ENCODE measurements at places on chromosomes 3 and 15.
A peak's percentile ranks its signal among the peaks of the same experiment; 100 is the strongest.

DNA sequence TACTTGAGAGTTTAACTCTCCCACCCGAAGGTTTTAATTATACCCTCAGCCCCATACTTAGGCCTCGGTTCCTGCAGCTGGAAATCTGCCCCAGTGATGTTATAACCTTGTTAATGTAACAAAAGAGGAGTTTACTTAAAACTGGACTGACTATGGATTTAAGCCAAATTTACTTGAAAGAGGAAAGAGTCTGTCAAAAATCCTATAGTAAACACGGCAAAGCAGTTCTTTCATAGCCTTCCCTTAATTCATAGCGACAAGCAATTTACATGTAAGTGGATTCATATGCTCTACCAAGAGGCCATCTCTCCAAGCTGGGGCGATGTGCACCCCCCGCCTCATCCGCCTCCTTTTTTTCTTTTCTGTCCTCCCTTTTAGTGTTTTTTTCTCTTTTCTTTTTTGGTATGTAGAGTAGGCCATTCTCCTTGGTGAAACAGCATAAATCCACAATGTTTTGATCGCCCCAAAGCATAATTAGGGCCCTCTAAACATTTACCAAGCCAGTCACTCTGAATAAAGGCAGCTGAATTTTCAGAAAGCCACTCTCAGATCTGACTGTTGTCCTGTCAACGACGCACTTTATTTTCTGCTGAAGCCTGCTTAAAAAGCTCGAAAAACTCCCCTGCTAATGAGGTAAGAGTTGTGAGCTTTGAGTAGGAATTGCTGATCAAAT lies 373.1 kb upstream of the WNT5A start:
- no peak for DNase-seq

DNA sequence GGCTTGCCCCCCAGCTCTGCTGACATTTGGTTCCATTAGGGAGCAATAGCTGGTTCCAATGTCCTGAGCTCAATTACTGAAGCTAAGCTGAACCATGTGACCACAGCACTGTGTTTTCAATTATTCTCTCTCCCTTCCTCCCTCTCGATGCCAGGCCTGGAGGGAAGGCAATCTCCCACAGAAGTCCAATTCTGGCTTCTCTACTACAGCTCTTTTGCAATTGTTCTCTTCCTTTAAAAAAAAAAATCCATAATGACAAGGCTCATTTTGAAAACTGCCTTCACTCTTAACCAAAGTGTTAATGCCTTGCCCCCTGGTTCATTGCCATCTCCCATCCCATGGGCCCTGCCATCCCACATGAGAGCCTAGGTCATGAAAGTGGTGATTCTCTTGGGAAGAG lies 24.8 kb downstream of the IL16 start:
- no peak for DNase-seq

DNA sequence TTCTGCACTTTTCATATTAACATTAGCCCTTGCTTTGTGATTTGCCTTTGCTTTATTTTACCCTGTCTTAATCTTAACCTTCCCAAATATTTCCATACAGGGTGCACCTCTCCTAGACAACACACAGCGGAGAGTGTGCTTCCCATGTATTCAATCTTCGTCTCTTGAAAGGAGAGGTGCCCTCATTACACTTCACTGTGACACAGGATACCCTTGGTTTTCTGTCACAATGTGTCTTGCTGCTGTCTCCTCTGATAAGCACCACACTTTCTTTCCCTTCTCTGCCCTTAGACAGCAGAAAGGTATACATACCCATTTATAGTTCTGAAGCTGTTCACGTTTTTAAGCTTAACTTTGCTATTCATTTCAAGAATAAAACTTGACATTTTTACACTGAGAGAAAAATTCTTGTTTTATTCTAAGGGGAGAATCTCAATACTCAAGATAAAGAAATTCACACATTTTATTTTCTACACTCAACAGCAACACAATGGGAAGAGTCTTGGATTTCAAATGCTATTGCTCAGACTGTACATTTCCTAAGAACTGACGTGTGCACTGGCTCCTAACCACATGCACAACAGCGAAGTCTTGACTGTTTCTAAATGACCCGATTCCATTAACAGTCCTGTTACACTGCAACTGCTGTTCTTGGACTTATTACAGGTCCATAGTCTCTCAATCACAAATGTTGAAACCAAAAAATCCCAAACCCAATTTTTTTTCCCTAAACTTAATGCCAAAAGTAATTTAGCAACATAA lies 21.1 kb downstream of the ZXDC start:
- DNase-seq = no peak

GRCh38 chr15:60580073-60580472 lies 101.1 kb upstream of the ICE2 start:
- DNase-seq = no peak

DNA sequence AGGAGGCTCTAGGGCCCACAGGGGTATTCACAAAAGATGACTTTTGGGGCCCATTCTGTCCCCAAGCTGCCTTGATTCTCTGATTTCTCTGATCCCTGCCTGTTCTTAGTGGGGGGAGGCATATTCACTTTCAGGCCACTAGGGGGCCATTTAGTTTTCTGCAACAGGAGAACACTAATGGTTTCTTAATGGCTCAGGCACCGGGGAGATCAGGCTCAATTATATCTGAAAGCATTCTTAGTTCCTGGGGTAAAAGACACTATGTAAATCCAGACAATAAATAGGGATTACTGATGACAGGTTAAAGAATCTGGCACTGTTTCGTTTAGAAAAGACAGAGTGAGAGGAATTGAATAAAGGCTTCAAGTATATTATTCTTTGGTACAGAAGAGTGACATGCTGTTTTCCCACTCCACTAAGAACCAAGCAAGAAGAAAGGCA lies 2.5 kb upstream of the INAFM2 start:
- no peak for DNase-seq

- DNase-seq = no peak
These were observed 28.5 kb downstream of the RBPMS2 start for GRCh38 chr15:64746921-64747320.

DNA sequence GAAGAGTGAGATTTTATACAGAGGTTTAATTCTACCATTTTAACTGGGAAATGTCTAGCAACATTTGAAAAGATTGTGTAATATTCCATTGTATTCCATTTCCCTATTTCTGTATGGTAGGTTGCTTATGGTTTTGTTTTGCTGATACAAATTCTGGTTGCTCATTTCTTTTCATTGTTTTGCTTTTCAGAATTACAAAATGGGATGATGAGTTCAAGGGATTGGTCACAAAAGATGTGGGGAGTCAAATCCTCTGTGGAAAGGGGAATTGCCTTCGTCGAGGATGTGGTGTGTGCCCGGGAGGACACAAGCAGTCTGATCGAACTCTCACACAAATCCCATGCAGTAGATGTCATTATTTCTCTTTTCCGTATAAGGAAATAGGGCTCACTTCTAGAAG lies 18.3 kb downstream of the SLCO3A1 start:
- no peak for DNase-seq

GRCh38 chr3:112794622-112795172 lies 52.0 kb downstream of the CD200R1L start:
- no peak for DNase-seq

- peak; percentile 18 for DNase-seq
These were observed 38.8 kb downstream of the SLC12A1 start for GRCh38 chr15:48244921-48245320.

GRCh38 chr3:85821130-85821756 lies 862.5 kb downstream of the CADM2 start:
- no peak for DNase-seq

GRCh38 chr3:139204728-139205127 lies 139.1 kb upstream of the MRPS22 start:
- DNase-seq = no peak

DNA sequence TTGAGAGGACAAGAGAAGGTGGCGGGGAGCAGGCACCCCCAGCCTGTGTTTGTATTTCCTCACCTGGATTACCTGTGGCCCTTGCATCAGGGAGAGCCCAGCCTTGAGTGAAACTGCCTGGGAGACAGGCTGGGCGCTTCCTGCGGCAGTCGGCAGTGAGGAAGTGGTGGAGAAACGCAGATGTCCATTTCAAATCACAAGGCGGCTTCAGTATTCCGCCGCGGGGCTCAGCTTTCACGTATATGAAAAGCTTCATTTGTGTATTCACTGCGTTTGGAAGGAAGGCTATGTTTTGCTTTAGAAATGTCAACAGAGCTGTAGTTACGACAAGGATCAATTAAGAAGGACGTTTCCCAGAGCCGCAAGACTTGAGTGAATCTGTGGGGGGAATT lies 167.4 kb upstream of the CTDSPL start:
- no peak for DNase-seq

GRCh38 chr3:73471986-73472787 lies 152.6 kb downstream of the PDZRN3 start:
- no peak for DNase-seq

DNA sequence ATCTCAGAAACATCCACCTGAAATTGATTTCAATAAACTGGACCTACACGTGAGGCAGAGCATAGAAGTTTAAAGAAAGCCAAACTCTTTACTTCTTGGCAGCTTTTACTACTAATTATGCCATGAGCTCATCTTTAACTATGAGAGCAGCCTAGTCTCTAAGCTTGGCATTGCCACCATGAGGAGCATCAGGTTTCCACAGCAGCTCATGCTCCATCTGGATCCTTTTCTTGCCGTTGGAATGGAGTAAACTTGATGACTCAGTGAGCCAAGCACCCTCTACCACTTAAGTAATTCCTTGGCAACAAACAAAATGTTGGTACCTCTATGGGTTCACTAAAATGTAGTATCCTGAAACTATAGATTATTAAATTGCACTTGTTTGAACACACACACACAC lies 583.2 kb downstream of the EPHA3 start:
- no peak for DNase-seq

GRCh38 chr15:48940508-48940907 lies 23.2 kb downstream of the SHC4 start:
- DNase-seq = no peak

DNA sequence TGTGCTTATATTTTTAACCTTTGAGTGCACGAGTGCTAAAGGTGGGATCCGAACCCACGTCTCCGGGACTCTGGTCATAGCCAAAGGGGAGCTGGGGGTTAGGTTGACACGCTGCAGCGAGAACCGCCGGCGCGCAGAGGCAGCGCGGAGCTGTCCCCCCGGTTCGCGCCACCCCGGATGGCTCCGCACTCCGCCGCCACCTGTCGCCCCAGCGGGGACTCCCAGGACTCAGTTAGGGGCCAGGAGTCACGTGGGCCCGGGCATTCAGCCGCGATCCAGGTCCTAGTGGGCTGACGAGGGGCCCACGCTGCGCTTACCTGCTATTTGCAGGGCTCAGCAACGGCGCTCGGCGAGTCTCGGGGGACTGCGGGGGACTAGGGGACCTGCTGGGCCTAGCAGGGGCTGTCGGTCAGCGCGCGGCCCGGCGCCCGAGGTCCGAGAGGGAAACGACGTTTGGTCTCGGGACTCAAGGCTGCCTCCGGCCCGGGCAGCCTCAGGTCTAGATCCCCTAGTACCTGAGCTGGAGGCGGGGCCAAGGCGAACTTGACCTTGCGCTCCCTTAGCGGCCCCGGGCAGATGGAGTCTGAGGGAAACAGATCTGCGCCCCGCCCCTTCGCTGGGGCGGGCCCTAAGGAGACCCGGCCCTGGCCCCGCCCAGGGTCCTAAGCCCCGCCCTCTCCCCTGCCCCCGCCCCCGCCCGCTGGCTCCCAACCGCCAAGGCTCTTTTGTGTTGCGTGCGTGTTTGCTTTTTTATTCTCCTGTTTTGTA lies at the start of gene NMNAT3:
Gene NMNAT3 (minus strand): TSS at position 585 of the 768 bp plus-strand sequence. CDS start 50,248 bp downstream, outside the sequence.
- no peak for DNase-seq

DNA sequence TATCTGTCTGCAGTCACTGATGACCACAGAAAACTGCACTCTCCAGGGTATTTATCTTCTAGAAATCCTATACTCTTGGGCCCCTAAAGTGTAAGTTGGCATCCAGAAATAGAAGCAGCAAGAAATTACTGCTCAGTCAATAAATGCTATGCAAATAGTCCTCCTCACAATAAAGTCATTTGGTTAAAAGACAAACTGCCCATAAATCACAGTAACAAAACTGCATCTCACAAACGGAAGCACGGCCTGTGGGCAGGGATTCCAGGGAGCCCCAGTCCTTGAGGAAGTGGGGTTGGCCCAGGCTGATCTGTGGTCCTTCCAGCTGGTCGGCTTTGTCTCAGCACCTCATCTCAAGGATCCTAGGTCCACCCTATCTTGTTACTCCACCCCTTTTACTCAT lies 29.7 kb upstream of the SPATA12 start:
- no peak for DNase-seq

DNA sequence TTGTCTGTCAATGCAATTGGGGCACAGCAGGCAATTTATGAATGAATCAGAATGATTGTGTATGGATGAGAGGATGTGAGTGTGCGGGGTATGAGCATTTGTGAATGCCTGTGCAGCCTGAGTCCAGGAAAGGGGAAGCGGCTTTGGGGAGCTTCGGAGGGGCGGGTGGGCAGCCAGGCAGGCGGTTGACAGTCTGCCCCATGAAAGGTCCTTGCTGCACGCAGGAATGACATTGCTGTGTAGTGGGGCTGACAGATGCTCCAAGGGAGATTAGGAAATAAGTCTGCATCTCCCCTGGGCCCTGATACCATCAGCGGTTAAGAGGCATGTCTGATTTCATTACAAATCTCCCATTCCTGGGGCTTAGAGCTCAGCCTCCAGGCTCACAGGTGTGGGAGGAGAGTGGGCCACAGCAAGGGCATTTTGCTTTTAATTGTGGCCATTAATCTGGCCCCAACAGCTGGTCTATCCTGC lies 26.4 kb upstream of the TSPAN3 start:
- no peak for DNase-seq

- no peak for DNase-seq
These were observed 152.9 kb upstream of the GOLIM4 start for GRCh38 chr3:168248383-168249204.

GRCh38 chr3:195450731-195451229 lies 8.0 kb upstream of the ACAP2 start:
- DNase-seq = peak; percentile 41

- peak; percentile 61 for DNase-seq
These were observed 40.8 kb downstream of the EOMES start for GRCh38 chr3:27681249-27681748.
